ENCODE measurements at places on chromosomes 4 and X.

DNA sequence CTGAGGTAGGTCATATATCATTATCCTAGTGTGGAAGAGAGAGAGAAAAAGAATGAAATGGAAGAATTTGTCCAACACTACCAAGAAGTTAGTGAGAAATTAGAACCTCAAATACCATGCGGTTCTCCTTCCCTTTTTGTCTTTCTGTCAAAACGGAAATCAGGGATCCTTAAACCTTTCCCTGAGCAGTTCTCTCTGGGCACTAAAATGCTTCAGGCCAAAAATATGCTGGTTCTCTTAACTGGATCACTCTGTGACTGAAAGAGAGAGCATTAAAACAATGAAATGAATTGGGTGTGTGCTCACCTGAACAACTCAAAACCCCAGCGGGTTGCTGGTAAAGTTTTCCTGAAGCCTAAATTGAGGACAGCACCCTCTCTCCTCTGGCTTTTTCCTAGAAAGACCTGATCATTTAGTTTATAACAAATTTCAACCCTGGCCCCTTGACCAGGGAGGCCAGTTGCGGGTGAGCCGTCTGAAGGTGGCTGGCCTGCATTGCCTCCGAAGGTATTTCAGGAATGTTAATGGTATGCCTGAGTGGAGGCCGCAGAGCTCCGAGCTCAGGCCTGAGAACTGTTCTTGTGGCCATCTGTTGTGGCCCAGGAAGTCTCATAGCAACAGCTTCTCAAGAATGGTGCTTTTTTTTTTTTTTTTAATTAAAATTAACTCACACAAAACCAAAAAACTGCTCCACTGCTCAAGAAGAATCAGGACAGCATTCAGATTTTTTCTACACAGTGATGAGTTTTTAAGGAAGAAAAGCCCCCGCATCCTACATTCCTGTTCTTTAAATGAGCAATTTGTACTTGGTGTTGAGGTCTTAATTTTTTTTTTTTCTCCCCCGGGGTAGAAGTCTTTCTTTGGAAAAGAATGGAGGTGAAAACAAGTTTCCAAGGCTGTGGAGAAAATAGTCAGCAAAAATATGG, 155.1 kb downstream of the SHROOM3 start:
- peak; percentile 90 for DNase-seq

GRCh38 chr4:1675136-1675801, 8.8 kb downstream of the FAM53A start:
- no peak for DNase-seq

DNA sequence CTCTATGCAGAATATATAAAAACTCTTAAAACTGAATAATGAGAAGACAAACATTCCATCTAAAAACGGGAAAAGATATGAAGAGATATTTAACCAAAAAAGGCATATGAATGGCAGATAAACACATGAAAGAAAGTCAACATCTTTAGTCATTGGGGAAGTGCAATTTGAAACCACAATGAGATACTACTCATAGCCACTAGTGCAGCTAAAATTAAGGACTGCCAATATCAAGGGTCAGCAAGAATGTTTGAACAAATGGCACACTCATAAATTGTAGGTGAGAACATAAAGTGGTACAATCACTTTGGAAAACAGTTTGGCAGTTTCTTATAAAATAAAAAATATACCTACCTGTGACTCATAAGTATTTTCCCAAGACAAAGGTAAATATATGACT, 534.9 kb upstream of the DIPK2B start:
- DNase-seq = no peak

GRCh38 chr4:85854546-85854945, 379.6 kb downstream of the ARHGAP24 start:
- no peak for DNase-seq

DNA sequence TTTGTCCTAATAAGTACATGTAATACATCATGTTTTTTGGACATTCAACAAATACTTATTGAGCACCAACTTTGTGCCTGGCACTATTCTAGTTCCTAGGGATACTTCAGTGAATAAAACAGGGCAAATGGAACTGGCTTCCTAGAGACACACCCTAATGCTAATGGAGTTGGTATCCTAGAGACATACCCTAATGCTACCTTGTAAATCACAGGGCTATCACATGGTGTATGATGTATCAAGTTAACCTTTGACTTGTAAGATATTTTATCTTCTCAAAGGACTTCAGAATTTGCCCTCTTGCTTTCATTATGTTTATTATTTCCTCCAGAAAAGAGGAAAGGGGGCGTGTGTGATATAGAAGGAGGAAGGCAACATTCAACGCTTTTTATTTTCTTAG, 10.1 kb downstream of the GK start:
- no peak for DNase-seq

GRCh38 chr4:69708211-69708610, 52.2 kb downstream of the SULT1B1 start:
- DNase-seq = no peak

DNA sequence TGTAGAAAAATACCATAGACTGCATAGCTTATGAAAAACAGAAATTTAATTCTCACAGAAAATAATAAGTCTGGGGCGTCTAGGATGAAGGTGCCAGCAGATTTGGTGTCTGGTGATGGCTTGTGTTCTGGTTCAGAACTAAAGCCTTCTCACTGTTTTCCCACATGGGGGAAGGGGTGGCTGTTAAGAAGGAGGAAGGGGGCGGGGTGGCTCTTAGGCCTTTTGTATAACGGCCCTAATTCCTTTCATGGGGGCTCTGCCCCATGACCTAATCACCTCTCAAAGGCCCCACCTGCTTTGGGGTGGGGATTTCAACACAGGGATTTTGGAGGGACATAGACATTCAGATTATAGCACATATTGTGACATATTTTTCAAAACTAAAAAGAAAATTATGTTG, 173.2 kb upstream of the TECRL start:
- no peak for DNase-seq

DNA sequence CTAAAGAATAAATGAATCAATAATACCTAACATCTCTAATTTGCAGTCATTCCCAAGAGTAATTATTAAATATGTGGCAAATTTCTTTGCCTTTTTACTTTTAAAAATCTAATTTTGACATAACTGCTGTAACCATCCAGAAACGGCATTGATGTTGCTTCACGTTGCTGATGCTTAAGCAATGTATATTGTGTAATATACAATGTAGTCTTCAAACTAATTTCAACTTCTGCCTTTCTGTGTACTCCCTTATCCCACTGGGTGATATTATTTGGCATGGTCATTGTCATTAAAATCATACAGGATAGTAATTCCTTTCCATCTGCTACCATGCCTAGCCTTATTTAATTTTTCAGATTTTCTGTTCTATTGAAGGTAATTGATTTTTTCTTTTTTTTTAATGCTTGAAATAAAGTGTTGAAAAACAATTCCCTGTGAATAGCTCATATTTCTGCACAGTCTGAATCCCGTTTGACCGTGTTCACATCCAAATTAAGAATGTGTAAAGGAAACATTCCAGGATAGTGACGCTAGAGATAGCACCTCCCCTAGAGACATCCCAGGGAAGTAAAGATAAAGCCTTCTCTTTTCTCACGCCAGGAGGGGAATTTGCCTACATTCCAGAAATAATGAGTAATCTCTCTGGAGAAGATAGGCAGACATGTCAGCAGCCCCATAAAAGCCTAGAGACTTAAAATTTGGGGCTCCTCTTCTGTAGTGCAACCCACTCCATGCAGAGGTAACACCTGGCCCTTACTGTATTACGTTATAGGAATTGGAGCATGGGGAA, 8.6 kb downstream of the FAM200B start:
- peak; percentile 97 for DNase-seq

DNA sequence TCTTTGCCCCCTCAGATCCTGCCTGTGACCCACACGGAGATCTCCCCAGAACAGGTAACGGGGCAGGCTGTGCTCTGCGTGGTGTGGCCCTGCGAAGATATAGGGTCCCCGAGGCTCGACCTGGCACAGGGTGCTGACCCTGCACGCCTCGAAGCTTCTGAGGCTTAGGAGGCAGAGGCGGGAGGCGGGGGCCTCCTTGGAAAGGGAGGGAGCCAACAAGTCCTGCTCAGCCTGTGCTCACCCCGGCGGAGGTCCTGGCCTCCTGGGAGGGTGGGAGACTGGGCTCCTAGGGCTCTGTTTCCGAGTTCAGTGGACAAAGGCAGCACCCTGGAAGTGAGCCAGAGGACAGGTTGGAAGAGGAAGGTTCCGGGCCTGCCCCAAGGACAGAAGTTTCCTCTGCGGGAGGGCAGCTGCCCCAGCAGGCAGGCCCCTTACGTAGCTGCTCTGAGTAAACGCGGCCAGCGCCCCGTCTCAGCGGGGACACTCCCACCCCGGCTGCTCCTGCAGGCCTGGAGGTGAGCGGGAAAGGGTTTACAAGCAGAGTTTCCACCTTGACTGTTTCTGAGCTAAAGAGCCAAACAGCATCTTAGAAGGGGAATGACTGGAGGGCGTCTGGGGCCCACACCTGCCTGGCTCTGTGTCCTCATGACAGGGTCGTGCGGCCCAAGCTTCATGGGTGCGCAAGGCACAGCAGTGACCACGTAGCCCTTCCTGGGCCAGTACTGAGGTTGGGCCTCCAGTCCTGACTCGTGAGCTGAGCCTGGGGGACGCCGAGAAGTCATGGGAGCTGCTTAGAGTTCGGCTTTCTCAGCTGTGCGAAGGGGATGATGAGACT, 16.1 kb downstream of the TMEM175 start:
- DNase-seq = no peak

- DNase-seq = no peak
Observed at GRCh38 chrX:8341814-8342590, 122.6 kb upstream of the VCX3B start.

DNA sequence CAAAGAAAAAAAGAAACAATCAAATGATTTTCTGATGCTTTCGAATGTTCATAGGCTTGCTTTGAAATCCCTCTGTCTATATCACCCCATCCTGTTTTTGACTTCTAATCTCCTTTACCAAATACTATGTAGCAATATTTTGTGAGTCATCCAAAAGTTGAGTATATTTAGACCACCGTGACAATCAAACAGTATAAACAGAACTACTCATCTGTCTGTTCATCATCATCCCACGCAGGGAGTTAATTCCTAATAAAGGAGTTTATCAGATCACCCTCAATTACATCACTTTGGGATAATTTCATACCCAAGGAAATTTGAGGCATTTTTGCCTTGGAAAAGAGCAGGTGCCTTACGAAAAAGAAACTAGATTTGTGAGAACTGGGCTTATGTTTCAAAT, 212.9 kb downstream of the CBR4 start:
- DNase-seq = peak; percentile 91

DNA sequence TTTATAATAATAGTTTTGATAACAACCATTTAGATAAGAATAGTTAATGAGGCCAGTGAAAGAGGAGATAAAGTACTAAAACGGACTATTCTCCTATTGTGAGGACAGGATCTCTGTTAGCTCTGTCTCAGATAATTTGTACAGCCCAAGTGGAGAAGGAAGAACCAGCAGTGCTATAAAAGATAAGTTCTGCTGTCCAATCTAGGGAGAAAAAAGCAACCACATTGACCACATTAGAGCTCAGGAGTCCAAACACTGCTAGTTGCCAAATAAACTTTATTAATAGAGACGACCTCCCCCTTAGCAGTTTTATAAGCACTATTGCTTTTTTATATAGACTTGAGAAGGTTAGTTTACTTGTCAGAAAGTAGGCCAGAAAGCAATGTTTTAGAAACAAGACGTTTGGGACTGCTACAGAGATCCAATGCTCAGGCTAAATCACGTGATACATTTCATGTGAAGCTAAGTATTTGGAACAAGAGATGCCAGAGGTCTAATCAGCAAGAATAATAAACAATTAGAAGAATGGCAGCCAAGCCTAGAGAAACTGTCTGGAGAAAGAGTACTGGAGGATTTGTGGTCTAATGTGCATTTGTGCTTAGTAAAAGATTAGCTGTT, 15.9 kb downstream of the IL15 start:
- DNase-seq = peak; percentile 69

GRCh38 chrX:70313503-70313902, 23.6 kb downstream of the KIF4A start:
- DNase-seq = peak; percentile 19

DNA sequence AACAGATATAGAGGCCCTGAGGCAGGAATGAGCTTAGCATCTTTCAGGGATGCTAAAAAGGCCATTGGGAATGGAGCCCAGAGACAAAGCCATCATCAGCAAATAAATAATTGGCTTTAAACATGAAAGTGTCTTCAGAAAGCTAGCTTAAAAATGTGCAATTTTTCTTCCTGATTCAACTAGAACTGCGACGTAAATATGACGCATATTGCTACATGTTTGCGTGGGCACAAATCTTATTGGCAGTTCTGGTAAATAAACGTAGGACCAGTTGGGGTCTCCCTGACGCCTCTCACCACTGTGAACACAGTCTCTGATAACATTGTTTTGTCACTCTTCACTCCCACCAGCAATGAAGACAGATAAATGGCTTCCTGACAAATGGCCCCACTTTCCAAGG, 97.3 kb upstream of the SRD5A3 start:
- no peak for DNase-seq

GRCh38 chr4:18621186-18621585, 599.6 kb upstream of the LCORL start:
- DNase-seq = no peak

GRCh38 chr4:165716472-165716871, 156.6 kb upstream of the TLL1 start:
- no peak for DNase-seq

GRCh38 chr4:8862800-8863685, 8.6 kb downstream of the HMX1 start:
- no peak for DNase-seq
